GM12865 (cell line): ENCODE measurements at places on chromosomes 6 and 20.

- peak; percentile 78 for DNase-seq
Observed at GRCh38 chr20:4613718-4614620, 107.7 kb upstream of the PRND start.

- no peak for DNase-seq
Observed at GRCh38 chr6:149861603-149862423, 2.3 kb downstream of the LRP11 start.

DNA sequence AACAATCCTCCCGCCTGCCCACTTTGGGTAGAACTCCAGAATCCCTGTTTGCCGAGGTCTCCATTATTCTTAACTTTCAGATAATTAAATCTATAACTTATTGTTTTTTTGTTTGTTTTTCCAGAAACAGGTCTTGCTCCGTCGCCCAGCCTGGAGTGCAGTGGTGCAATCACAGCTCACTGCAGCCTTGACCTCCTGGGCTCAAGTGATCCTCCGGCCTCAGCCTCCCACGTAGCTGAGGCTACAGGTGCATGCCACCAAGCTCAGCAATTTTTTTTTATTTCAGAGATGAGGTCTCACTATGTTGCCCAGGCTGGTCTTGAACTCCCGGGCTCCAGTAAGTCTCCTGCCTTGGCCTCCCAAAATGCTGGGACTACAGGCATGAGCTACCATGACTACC lies 28.8 kb downstream of the ZMYND8 start:
- no peak for DNase-seq

GRCh38 chr6:100479179-100480035 lies 14.7 kb upstream of the SIM1 start:
- DNase-seq, result peak; percentile 76

- no peak for DNase-seq
Observed at GRCh38 chr20:18090044-18090443, 32.3 kb upstream of the OVOL2 start.

- DNase-seq, result no peak
Observed at GRCh38 chr6:57207141-57207540, 15.0 kb downstream of the RAB23 start.

- no peak for DNase-seq
Observed at GRCh38 chr6:40685862-40686261, 98.7 kb upstream of the LRFN2 start.
